Psoas muscle (tissue), 8 donors: ENCODE measurements at places on chromosomes 4 and X.
A peak's percentile ranks its signal among the peaks of the same experiment; 100 is the strongest.

DNA sequence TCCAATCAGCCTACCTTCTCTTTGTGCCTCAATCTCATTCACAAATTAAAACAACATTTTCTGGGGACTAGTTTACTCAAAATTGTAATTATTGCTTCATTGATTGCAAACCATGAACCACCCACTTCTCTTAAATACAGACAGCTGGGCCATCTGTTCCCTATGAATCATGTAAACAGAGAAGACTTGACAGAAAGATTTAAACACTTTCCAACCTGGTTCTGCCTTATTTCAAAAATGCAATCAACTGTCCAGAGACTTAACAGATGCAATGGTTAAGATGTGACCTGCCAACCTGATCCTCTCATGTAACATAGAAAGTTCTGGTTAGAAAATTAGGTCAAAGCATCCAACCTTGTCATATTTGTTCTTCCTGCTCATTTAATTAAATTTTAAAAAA, 20.8 kb upstream of the SERTM2 start:
- no peak for DNase-seq

GRCh38 chr4:128819082-128819742, 9.7 kb downstream of the JADE1 start:
- no peak for DNase-seq

DNA sequence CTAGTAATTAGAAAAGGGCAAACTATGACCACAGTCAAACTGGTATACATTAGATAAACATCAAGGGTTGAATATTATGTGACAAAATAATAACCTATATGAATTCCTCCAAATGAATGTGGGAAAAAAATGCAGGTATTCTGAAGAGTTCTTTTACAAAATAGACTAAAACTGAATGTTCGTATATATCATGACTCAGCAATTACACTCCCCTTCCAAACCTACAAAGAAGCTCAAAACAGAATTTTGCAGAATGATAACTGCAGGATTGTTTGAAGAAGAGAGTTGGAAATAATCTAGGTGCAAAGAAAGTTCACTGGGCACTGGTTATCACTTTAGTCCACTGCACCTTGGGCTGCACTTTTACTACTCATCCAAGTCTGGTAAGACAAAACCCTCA, 134.1 kb downstream of the GABRG1 start:
- no peak for DNase-seq

GRCh38 chr4:153468587-153468986, 2.4 kb downstream of the TMEM131L start:
- no peak for DNase-seq

DNA sequence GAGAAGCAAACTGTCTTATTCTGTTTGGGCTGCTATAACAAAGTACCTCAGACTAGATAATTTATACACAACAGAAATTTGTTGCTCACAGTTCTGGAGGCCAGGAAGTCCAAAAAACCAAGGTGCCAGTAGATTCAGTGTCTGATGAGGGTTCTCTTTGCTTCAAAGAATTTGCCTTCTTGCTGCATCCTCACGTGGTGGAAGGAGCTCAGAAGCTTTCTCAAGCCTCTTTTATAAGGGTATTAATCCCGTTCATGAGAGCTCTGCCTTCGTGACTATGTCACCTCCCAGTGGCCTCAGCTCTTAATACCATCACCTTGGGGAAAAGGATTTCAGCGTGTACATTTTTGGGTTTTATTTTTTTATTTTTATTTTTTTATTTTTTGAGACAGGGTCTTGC, 20.1 kb downstream of the CA5B start:
- DNase-seq = no peak

GRCh38 chr4:119190354-119190753, 22.2 kb upstream of the USP53 start:
- no peak for DNase-seq

DNA sequence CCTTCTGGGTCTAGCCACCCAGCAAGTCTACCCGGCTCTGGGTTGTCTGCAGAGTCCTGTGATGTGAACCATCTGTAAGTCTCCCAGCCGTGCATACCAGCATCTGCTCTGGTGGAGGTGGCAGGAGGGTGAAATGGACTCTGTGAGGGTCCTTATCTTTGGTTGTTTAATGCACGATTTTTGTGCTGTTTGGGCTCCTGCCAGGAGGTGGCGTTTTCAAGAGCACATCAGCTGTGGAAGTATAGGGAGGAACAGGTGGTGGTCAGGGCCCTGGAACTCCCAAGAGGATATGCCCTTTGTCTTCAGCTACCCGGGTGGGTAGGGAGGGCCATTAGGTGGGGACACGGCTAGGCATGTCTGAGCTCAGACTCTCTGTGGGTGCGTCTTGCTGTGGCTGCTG, 66.5 kb upstream of the ZFP42 start:
- no peak for DNase-seq

DNA sequence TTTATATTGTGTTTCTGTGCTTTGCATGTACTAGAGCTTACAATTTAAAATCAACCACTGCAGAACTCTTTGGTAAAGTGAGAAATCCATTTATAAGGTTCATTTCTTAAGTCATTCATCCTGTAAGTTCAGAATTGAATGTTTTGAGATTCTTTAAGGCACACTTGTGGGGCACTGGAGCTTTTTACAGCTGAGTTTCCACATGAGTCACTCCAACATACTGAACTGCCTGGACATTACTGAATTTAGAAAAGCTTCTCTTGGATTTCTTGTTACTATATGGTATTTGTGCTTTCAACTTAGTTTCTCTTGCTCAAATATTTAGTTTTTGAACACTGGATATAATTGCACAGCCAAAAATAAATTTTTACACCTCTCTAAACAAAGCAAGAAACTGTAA, 226.3 kb downstream of the PACRGL start:
- DNase-seq = no peak

DNA sequence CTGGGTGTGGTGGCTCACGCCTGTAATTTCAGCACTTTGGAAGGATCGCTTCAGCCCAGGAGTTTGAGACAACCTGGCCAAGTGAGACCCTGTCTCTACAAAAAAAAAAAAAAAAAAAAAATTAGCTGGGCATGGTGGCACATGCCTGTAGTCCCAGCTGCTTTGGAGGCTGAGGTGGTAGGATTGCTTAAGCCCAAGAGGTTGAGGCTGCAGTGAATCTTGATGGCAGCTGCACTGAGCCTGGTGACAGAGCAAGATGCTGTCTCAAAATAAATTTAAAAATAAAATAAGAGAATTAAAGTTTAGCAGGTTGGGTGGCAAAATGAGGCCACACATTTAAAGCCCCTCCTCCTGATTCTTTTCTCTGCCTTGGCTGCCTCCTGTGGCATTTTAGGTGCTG, 47.1 kb downstream of the HTT start:
- no peak for DNase-seq

GRCh38 chr4:38621028-38621684, 42.8 kb upstream of the KLF3 start:
- DNase-seq = no peak

DNA sequence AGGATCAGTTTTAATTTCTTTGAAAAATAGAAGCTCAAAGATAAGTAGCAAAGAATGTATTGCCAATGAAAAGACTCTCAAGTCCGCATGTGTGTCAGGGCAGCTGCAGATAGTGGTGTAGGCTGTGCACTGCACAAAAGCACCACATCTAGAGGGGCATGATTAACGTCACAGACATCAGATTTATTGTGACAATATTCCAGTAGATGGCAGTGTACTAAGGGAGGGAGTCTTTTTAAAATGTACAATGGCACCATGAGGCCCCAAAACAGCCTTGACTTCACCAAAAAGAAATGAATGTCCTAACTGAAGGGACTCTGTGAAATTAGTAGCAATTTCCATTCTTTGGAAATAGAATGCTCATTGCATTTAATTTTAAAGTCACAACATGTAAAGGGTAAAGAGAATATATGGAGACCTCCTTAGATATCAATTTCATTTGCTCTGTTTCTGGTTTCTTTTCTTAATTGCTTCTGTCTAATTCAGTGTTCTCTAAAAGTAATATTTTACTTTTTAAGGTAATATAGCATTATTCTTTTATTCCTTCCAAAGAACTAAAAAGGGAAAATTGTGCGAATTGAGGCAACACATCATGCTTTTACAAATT, 98.4 kb downstream of the ZNF827 start:
- no peak for DNase-seq

GRCh38 chr4:173267711-173268110, 66.4 kb downstream of the HMGB2 start:
- DNase-seq = no peak

- DNase-seq = no peak
Measured at GRCh38 chr4:162911349-162911748, 255.3 kb downstream of the NAF1 start.

- no peak for DNase-seq
Measured at GRCh38 chr4:7837597-7838135, 102.0 kb downstream of the AFAP1 start.

- DNase-seq = no peak
Measured at GRCh38 chr4:45062935-45063545, 336.7 kb upstream of the GNPDA2 start.

DNA sequence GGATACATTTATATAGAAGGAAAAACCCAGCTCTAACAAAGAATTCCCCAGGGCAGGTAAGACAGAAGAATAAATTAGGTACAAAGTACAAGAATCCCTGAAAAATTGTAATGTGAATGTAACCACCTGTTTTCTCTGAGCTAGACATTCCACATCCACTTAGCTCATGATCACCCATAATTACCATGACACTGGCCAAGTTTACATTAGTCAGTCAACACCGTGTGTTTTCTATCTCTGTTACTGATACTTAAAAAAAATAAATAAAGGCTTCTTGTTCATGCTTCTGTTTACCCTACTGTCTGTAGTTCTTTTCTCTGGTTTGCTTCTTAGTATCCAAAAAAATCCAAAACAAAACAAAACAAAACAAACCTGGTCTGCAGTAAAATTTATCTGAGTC, 66.0 kb downstream of the CBLL2 start:
- no peak for DNase-seq

- no peak for DNase-seq
Measured at GRCh38 chrX:39059866-39060265, 258.6 kb downstream of the MID1IP1 start.

- DNase-seq = no peak
Measured at GRCh38 chrX:72308209-72308565, 2.5 kb upstream of the CITED1 start.

DNA sequence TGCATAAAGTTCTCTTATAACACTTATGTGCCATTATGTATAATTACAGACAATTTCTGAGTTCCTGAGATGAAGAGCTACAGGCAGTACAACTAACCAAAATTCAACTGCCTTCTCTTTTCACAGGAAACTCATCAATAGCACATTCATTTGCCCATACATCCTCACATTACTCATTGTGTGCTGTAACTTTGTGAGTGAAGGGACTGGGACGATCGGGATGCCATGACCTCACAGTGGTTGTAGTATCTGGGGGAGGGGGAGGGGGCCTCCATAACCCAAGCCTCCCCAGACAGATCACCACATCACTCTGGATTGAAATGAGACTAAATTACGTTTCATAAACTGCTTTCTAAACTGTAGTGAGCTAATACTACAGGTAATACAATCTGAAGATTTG, 60.7 kb downstream of the ABCG2 start:
- no peak for DNase-seq

GRCh38 chr4:39961311-39961877, 16.3 kb downstream of the PDS5A start:
- DNase-seq = no peak

GRCh38 chrX:641671-642435, 11.3 kb downstream of the SHOX start:
- DNase-seq = peak; percentile 19

- no peak for DNase-seq
Measured at GRCh38 chr4:131091896-131092295, 1995.9 kb downstream of the C4orf33 start.

- no peak for DNase-seq
Measured at GRCh38 chrX:139738581-139738980, 30.6 kb upstream of the MCF2 start.

- no peak for DNase-seq
Measured at GRCh38 chrX:48792219-48792618, 5.8 kb downstream of the GATA1 start.

- peak; percentile 77 for DNase-seq
Measured at GRCh38 chr4:2788532-2789103, 4.3 kb upstream of the SH3BP2 start.

DNA sequence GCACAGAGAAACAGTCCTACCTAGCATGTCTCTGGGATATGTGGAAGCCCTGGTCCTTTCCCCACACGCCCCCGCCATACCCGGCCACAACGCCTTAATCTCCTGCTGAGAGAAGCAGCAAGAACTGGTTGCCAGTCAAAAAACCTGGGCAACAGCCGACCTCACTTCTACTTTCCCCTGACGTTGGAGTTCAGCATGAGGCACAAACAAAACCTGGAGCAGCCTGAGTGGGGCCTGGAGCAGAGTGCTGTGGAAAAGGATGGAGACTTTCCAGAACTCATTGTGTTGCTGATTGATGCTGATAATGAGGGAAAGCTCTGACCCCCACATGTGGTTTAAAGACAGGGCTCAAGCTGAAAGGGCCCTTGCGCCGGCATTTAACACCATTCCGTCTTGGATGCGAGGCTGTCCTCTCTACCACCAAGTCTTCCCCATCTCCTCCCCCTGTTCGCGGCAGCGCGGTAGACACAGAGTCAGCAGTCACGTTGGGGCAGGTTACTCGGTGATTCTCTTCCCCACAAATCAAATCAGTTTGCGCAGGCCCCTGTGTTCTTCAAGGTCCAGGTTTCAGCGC, 666 bp downstream of the CCDC158 start:
- DNase-seq = no peak

DNA sequence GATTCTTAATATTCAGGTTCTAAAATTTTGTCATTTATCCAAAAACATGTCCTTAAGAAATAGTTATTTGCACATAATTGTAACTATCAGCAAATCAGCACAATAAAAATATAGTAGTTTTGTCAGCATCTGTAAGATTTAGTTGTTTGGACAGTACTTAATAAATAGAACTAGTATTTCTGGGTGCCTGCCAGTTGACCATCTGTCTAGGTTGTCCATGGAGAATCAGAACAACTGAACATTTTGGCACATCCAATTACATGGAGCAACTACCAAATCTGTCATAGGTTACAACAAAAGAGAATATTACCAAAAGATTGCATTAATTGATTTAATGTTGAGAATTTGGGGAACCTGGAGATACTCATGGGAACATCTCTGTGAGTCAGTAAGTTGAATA, 305.5 kb upstream of the TACR3 start:
- DNase-seq = no peak

DNA sequence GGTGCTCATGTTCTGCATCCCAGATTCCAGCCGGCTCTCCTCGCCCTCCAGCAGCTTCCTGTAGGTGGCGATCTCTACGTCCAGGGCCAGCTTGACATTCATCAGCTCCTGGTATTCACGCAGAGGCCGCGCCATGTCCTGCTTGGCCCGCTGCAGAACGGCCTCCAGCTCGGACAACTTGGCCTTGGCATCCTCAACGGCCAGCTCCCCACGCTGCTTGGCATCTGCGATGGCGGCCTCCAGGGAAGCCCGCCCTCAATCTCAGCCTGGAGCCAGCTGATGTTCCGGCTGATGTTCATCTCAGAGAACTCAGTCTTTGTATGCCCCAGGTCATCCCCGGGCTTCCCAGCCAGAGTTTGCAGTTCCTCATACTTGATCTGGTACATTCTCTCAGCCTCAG, 431.8 kb upstream of the DIPK2B start:
- peak; percentile 53 for DNase-seq

GRCh38 chr4:163744861-163745260, 250.4 kb downstream of the TMA16 start:
- DNase-seq = no peak
